Spinal cord (tissue), 10 donors: ENCODE measurements at places on chromosomes 4 and X. TPM values are rescaled to one million over a fixed set of nuclear protein-coding genes. Genes with fewer than 3 reads are reported as not detected.

- DNase-seq = no peak
Observed at GRCh38 chrX:153919281-153919680, 6.8 kb downstream of the ARHGAP4 start.

- no peak for DNase-seq
Observed at GRCh38 chr4:27096142-27096824, 235.6 kb downstream of the STIM2 start.

DNA sequence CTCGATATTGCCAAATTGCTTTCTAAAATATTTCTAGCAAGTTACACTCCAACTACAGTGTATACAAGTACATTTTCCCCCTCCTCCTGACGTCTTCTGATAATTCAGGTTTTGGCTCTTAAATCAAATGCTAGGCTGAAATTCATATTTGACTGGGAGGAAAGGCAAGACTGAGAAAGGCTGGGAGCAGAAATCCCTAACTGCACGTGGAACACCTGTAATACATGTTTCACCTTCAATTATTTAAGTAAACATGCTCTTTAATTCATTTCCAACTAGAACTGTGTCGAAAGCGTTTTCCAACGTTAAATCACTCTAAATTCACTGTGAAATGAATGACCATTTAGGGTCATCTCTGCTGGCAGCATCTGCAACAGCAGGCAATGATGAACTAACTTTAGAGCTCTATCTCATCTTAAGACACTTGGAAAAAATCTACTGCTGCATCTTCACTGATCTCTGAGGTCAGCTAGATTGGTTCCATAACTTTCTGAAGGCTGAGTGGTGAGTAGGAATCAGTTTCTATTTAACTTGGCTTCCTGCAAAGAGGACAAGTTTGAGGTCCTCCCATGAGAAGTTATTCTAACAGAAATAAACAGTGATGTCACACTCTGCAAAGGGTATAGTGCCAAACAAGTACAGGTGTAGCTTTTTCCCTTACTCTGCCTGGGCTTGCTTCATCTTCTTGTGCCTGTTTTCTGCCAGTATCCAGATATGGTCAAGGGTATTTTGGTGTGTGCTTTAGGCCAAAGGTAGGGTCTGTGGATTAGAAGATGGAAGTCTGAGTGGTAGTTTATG, 144.3 kb upstream of the PAK3 start:
- DNase-seq = no peak

DNA sequence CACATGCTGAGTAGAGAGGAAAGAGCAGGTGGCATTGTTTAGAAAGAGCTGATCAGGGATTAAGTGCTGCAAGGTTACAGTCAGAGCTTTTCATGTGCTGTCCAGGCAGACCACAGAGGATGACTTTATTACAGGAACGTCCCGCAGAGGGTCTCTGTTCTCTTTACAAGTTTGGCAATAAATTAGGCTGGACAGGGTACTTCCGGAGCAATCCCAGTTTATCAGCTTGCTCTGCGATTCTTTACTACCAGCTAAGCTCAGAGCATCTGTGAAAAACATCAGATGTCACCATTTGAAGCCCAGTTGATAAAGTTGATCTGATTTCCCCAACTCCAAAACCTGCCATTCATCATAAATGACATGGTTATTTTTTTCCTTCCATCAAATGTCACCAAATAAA, 633.1 kb downstream of the NLGN4X start:
- DNase-seq = no peak

DNA sequence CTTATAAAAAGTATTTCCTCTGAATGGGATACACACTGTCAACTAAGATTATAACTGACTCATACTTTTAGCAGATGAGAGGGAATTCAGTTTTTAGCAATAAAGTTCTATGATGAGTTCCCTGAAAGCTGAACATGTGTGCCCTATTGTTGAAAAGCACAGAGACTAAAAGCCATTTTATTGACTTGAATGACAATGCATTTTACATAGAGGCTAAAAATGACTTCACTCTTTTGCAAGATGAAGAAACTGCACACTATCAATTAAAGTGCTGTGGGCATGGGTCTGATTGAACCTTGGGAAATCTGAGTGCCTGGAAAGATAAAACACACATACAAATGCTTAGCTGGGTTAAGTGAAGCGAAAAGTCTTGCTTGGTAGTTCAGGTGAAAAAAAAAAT, 633.4 kb downstream of the PDHA2 start:
- DNase-seq = no peak

DNA sequence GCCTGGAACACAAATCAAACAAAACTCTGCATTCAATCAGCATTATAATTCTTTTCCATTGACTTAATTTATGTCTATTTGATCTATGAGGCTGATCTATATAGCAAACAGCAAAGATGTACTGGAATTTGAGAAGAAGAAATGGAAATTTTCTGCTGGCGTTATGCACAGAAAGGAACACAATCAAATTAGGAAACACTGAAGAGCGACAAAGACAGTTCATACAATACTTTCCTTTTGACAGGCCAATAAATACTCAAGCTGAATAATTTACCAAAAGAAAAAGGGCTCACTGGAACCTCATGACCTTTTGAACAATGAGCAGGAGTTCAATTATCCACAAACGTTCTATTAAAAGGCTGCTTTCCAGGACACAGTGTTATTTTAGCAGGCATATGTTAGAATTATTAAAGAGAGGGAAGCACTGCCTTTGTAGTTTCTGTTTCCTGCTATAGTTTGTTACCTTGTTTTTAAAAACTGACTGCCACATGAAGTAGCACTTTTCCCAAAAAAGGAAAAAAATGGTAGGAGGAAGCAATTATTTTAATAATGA, 8.1 kb downstream of the PDHA2 start:
- DNase-seq = no peak

DNA sequence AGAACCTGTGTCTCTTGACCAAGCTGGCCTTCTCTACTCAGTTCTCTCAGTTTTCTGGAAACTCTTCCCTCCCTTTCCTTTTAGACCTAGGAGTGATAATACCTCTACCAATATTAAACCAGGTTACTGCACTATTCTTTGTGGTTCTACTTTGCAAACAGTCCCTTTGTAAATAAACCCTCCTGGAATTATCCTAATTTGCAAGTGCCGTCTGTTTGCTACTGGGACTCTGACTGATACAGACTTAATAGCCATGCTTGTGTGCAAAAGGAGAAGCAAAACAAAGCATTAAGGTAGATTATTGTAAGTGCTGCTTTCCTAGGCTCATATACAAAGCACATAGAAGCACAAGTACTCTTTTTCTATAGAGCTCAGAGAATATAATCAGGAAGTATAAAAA, 507.0 kb downstream of the INPP4B start:
- no peak for DNase-seq

GRCh38 chrX:37786624-37787422, 7.0 kb downstream of the CYBB start:
- DNase-seq = no peak

- no peak for DNase-seq
Observed at GRCh38 chr4:10741961-10742699, 57.6 kb upstream of the CLNK start.

Gene TEX13D
- polyA plus RNA-seq = not detected

Gene C4orf50
- polyA plus RNA-seq = 2.9 TPM

Gene PCDH11X
- polyA plus RNA-seq = 16.6 TPM

Gene SATL1
- polyA plus RNA-seq = 1.5 TPM

Gene TCEAL7
- polyA plus RNA-seq = 155 TPM
